ENCODE measurements at places on chromosomes 11 and 22. TPM values are rescaled to one million over a fixed set of nuclear protein-coding genes. Genes with fewer than 3 reads are reported as not detected.

OR8G5 gene
- not detected for total RNA-seq

RHOG gene
- total RNA-seq = 32.6 TPM

ASPHD2 gene
- 4.0 TPM for total RNA-seq

TBX1 gene
- total RNA-seq = not detected

- DNase-seq = peak; percentile 33
These were observed 146.3 kb upstream of the ARHGAP20 start for GRCh38 chr11:110858547-110858921.

- DNase-seq = no peak
These were observed 1.4 kb upstream of the MFNG start for GRCh38 chr22:37487571-37487970.

DNA sequence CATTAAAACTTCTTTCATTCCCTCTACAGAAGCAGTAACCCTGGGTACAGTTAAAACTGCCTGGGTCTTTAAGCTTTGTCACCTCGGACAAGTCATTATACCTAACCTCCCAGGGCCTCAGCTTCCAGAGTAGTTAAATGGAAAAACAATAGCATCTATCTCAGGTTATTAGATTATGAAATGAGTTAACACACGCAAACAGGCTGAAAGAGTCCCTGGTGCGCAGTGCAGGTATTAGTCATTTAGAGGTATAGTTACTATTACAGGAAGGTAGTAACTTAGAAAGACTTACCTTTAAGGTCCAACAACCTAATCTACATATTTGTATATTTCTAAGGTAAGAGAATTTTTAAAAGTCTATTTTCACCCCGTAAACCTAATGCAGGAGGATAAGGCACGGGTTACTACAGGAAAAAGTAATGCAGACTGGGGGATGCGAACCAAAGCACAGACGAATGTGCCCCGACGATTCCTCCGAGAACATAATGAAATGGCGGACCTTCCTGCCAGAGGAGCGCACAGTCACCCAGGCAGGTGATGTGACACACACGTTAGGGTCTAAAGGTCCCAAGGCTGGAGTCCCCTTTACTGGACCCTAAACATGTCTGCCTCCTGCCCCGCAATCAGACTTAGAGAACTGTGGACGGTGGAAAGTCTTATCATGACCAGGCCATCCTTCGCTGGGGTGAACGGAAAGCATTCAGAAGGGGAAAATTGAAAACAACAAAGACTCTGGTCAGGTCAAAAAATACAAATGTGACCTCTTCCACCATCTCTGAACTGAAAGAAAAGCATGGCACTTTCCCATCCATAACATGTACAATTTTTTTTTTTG lies 1.3 kb downstream of the NAP1L4 start:
- peak; percentile 51 for DNase-seq

GRCh38 chr11:32426192-32426591 lies 9.1 kb downstream of the WT1 start:
- no peak for DNase-seq

DNA sequence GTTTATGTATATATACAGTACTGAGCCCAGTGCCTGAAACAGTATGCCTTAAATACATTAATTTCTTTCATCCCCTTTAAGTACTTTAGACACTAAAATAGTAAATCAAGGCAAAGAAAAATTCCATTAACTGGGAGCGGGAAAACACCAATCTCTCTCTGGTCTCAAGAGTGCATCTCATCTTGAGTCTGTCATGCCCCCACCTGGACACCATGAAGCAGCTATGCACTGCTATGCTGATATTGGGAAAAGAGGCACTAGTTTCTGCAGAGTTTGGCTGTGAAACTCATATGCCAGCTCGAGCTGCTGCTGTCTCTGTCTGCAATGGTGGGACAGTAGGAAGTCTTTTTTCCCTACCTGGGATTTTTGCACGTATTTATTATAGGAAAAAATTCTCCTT lies 754.4 kb upstream of the RAG2 start:
- no peak for DNase-seq

GRCh38 chr11:20522536-20522935 lies 76.9 kb upstream of the SLC6A5 start:
- no peak for DNase-seq

DNA sequence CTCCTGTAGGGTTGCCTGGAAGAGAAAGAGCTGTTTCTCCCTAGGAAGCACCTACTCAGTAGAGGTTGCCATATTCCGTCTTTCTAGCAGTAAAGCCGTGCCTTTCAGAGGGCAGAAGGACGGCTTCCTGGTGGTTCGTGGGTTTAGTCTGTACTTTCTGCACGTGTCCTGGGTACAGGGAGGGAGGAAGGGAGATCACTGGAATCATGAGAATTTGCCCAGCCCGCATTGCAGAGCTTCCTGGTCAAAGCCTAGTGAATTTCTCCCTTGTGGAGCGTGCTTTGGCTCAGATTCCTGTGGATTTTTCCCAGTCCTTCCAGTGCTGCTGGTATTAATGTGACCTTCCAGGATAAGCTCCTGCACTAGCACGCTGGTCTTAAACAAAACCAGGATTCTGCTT lies 44.9 kb downstream of the GRAMD1B start:
- no peak for DNase-seq

DNA sequence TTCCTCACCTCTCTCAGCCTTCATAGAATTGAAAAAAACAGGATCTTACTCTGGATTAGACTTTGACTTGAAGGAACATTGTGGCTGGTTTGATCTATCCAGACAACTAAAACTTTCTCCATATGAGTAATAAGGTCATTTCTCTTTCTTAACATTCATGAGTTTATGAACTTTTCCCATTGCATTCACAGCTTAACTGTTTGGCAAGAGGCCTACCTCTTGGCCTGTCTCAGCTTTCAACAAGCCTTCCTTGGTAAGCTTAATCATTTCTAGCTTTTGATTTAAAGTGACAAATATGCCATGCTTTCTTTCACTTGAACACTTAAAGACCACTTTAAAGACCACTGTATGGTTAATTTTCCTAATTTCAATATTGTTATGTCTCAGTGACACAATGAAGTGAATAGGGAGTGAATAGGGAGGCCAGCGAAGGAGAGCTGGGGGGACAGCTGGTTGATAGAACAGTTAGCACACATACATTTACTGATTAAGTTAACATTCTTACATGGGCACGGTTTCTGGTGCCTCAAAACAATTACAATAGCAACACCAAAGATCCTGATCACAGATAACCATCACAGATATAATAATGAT lies 17.0 kb downstream of the IMMP1L start:
- no peak for DNase-seq

DNA sequence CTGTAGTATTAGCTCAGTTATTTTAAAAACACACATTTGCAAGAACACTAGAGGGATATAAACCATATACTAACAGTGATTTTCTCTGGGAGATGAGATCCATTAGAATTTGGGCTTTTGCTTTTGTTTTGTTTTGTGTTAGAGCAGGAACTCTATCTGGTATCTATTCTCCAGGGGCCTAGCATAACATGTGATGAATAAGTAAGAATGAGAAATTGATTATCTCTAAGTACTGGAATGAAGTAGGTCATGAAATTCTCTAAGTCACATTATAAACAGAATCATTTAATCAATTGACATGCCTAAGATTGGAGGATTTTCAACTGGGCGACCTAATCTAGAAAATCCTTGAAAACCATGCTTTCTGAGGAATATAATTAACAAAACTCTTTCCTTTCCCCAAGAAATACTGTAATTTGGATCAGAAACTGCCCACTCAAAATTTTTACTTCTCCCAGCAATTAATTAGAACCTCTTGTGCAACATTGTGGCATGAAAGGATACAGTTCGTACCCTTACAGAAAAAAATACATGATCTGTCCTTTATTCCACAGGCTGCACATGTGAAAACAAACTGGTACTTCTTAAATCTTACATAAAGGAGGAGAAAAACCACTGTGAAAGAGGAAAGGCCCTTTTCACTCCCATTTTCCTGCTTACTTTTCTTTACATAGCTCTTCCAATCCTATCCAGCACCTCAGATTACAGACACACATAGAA lies 93.5 kb downstream of the MRTFA start:
- DNase-seq = no peak

DNA sequence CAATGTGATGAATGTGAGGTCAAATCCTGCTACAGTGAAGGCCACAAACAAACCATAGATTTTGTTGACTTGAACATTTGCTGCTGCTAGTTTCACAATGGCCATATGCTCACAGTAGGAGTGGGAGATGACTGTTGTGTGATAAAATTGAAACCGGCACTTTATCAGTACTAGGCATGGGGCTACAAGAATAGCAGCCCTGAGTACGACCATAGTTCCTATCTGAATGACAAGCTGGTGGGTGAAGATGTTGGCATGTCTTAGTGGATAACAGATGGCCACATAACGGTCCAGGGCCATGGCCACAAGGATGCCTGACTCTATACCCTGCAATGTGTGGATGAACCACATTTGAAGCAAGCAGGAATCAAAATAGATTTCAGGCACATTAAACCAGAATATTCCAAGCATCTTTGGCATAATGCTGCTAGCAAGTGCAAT lies 2.8 kb downstream of the OR52A1 start:
- DNase-seq = no peak

Data from MCF 10A (cell line).